ENCODE measurements at places on chromosomes 7 and 10.

- DNase-seq, result no peak
These were observed 163.3 kb downstream of the GRID1 start for GRCh38 chr10:86203162-86203905.

GRCh38 chr7:114695182-114695581 lies 226.7 kb upstream of the MDFIC start:
- DNase-seq, result no peak

DNA sequence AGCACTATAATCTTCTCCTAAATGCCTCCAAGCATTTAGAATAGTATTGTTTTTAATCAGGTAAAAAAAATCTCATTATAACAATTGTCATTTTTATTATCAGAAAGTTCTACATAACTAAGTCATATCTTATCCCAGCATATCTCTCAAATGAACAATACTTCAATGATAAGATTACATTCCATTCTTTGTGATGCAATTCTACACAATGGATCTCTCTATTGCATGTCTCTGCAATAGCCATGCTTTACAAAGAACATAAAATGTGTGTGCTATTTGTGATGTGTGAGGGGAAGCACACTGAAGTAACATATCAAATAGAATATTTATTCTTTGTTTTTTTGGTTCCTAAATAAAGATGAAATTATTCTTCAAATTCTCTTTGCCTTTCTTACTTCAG lies 195.7 kb downstream of the TSPAN12 start:
- DNase-seq, result no peak

DNA sequence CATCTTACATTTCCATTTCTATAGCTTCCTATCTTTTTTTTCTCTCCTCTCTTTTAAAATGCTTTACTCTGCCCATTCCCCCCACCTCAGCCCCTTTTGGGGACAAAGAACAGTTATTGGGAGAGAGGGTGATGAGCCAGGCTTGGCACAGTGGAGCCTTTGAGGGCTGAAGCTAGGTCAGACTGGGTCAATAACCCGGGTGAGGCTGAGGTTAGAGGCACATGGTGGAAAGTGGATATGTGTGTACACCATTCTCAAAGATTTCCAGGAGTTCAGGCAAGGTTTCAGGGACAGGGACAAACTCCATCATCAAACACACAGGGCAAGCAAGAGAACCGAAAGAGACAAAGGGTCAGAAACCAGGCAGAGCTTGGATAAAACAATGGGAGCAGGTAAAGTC lies 11.5 kb downstream of the ABCB4 start:
- DNase-seq, result no peak

DNA sequence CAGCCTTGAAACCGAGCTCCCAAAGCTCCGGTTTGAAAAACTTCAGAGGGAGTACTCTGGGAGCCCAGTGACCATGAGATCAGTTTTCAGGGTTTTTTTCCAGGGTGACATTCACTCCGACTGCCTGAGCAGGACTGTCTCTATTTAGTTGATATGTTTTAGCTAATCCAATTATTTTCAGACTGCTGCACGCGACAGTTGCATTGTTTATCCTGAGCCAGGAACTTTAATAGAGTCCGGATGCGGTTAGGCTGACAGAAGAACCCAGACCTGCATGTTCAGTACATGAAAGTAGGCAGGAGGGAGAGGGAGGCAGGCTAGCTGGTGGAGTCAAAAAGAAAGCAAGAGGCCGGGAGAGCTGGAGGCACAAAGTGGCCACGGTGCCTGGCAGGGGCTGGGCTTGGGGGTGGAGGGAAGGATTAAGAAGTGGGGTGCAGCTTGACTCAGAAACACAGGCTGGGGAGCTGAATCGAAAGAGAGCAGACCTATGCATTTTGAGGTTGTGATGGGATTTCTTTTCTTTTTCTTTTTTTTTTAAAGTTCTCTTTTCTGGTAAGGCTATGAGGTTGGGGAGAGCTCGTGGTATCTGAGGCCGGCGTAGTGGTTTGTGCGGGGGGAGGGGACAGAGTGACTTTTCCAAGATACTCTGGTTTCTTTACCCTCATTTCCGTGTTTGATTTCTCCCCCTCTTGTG lies 5.7 kb downstream of the GATA3 start:
- peak; percentile 73 for DNase-seq

DNA sequence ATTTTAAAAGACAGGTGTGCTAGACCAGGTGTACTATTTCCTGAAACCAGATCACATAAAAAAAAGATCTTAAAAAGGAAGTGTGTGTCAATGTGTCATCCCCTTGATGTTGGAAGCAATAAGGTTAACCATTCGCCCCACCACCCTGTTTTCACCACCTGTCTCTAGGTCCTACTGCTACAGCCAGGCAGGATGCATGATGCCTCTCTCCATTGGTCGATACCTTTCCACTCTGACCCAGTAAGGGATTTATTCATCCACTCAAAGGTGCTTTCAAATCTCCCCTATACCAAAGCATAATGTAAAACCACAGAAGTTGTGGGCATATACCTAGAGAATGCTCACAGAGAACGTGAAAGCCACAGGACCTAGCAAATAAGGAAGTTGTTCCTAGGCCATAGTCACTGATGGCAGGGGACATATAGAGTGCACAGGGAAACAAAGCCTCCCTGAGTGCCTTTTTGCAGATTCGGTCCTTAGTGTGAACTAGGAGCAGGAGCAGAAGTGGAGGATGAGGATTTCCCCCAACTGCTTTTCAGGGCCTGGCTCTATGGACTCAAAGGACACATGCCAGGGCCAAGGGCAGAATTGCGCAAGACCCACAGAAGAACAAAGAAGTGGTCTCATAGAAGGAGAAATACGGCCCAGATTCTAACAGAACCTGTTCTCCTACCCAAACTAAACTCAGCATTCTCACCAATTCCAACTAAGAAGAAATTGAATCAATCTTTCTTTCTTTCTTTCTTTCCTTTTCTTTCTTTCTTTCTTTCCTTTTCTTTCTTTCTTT lies 631.5 kb upstream of the NRP1 start:
- no peak for DNase-seq

- no peak for DNase-seq
These were observed 29.4 kb upstream of the MBL2 start for GRCh38 chr10:52801947-52802346.

All from stimulated activated CD4-positive, alpha-beta T cell treated with anti-CD3 and anti-CD28 coated beads, TNF-alpha, amount 100 ng/mL, for 24 hours (primary cell).